ENCODE measurements at places on chromosomes 2 and 18.

GRCh38 chr2:157172866-157173578, 84.5 kb upstream of the GALNT5 start:
- DNase-seq, result no peak

GRCh38 chr2:128523457-128523856, 204.8 kb upstream of the HS6ST1 start:
- no peak for DNase-seq

DNA sequence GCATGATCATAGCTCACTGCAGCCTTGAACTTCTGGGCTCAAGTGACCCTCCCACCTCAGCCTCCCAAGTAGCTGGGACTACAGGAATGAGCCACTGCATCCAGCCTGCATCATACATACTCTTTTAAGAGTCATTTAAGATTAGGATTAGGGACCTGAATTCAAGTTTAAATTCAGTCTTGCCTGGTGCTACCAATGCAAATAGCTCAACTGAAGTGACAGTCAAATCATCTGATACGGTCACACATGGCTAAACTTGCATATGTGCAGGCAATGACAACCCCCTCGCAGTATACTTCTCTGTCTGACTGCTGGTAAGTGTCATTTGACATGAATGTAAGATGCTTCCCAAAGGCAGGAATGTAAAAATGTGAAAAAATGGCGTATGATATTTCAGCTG, 31.8 kb upstream of the TMEM131 start:
- DNase-seq, result no peak

DNA sequence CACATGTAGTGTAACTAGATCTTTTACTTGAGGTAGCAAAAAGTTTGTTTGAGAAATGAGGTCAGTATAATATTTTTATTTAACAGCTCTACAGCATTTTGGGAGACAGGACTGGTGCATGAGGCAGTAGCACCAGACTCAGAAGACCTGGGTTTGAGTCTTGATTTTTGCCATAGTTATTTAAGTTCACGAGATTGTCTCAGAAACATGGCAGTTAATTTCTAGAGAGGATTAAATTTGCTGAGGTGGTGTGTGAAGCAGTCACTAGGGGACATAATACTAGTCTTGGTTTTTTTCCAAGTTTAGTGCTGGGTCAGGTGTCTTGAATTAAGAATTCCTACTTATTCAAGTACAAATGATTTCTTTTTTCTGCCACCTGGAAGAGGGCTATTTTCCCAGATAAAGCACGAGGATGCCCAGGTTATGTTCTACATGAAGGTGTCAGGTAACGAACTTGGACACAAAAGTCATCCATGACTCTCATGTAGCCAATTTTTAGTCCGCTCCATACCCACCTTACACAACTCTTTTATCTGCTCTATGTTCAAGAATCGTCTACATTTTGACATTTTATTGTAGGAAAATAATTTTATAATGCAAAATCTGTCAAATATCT, 1.4 kb downstream of the MARCHF7 start:
- DNase-seq, result peak; percentile 41

DNA sequence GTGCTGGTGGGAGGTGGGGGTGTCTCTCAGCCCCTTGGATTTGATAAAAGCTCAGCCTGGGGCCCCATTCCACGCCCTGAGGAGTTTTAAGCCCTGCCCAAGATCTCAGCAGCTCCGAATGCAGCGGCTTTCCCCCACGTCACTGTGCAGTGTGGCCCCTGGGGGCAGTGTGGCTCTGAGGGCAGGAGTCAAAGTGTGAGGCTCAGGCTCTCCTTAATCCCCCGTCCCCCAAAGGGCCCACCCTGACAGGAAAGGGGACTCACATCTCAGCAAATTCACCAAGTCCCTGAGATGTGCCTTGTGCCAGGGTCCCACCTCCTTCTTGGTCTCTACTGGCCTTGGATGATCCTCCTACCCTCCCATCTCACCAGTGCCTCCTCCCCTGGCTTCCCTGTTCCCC, 25.2 kb downstream of the NPPC start:
- DNase-seq, result no peak

DNA sequence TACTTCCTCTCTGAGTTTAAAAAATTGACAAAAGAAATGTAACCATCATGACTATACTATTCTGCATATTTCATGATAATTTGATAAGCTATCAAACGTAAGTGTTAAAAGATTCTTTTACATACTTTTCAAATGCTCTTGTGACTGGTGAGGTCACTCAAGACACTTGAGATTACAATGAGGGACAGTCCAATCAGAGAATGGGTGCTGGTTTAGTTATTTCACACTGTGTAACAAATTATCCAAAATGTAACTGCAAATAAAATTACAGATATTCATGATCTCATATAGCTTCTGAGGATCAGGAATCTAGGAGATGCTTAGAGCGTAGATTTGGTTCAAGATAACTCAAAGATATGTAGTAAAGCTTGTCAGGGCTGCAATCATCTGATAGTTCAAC, 4.4 kb upstream of the GTF2A1L start:
- DNase-seq, result no peak

- DNase-seq, result no peak
Observed at GRCh38 chr18:77129150-77129551, 3.4 kb downstream of the MBP start.
